D341Med (cell line): ENCODE measurements at places on chromosomes 12 and 14.

DNA sequence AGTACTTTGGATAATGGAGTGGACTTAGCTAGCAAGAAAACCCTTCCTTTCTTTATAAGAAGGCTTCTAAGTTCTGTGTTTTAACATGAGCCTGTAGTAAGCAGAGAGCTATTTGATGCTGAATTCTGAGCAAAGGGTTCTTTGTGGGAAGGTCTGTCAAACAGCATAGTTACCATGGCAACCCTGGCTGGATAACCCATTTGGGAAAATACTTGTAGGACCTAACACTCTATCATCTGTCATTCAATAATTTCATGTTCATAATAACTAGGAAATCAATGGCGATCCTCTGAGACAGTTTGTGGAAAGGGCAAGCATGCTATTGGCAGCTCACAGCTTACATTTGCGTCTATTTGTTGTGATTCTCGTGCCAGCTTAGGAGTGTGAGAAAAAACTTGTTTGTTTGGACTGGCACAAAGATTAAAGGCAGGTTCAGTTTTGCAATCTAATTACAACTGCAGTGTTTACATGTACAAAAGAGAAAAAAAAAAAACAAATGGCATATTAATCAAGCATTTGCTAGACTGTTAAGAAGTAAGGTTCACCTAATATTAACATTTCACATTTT, 219.2 kb downstream of the PDZRN4 start:
- no peak for DNase-seq

GRCh38 chr14:73168274-73168673, 32.0 kb downstream of the PSEN1 start:
- no peak for DNase-seq

DNA sequence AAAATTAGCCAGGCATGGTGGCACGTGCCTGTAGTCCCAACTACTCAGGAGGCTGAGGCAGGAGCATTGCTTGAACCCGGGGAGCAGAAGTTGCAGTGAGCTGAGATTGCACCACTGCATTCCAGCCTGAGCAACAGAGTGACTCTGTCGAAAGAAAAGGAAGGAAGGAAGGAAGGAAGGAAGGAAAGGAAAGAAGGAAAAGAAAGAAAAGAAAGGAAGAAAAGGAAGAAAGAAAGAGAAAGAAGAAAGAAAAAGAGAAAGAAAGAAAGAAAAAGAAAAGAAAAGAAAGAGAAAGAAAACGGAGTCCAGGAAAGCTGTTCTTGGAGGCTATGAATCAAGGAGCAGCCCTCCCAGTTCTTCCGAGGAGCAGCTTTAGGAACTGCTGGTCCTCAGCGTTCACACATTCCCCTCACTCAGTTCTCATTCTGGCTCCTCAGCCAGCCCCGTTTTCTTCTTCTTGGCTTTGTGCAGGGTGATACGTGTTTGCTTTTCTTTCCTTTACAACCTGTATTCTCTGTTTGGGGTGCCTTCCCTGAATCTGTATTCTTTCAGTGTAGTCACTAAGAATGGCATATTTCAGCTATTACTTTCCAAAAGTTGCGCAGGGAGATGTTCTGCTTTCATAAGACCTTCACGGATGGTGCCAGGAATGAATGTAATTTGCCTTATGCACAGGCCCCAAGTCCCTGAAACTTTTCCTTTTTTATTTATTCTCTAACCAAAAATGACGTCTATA, 12.2 kb downstream of the FBXL14 start:
- no peak for DNase-seq

DNA sequence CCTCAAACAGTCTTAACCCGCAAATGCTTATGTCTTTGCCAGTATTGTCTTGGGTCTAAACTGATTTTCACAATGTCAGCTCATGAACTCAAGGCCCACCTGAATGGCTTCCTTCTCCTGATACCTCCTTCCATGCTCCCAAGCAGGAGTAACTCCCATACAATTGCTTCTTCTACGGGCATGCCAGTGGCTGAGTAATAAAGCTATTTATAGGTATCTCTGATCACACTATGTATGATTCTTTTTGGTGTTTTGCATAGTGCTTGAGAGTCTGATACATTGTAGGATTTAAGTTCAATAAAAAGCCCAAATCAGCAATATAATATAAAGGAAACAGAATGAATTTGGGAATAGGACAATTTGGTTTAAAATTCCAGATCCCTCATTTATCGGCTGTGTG, 235.0 kb upstream of the DCN start:
- DNase-seq, result no peak

- DNase-seq, result peak; percentile 36
These were observed 298.4 kb downstream of the TRHDE start for GRCh38 chr12:72570601-72571000.

GRCh38 chr14:100303925-100304324, 2.3 kb downstream of the SLC25A29 start:
- DNase-seq, result no peak

- no peak for DNase-seq
These were observed 59.5 kb upstream of the FUT8 start for GRCh38 chr14:65352964-65353530.

DNA sequence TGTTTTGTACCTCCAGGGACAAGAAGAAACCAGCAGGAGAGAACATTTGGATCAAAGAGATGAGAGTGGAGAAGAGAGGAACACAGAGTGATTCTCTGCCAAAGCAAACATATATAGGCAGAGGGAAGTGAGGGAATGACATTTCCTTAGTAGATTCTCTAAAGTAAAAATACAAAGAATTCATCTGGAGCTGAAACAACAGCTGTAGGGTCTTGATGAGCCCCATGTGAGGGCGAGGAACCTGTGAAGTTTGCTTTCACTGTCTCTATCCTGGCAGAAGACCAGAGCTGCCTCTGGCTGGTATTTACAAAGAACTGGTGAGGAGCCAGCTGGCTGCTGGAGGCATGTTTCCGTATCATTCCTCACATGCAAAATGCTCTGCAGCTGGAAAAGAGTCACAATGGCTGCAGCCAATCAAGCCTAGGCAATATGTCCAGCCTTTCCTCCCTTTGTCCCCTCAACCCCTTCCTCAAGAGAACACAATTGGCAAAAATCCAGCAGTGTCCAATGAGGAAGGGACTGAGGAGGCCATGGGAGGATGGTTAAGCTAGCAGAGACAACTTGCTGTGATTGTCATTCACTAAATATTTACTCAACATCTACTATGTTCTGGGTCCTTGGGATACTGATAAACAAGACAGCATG, 122.5 kb downstream of the PHLDA1 start:
- DNase-seq, result no peak
